ENCODE measurements at places on chromosomes 5 and 9.

GRCh38 chr9:134559013-134559412 is 82.6 kb upstream of the COL5A1 start:
- peak; percentile 51 for DNase-seq

- no peak for DNase-seq
Measured at GRCh38 chr5:137218896-137219295, 280.2 kb downstream of the SPOCK1 start.

- DNase-seq, result no peak
Measured at GRCh38 chr5:96149546-96149945, 187.9 kb upstream of the ELL2 start.

DNA sequence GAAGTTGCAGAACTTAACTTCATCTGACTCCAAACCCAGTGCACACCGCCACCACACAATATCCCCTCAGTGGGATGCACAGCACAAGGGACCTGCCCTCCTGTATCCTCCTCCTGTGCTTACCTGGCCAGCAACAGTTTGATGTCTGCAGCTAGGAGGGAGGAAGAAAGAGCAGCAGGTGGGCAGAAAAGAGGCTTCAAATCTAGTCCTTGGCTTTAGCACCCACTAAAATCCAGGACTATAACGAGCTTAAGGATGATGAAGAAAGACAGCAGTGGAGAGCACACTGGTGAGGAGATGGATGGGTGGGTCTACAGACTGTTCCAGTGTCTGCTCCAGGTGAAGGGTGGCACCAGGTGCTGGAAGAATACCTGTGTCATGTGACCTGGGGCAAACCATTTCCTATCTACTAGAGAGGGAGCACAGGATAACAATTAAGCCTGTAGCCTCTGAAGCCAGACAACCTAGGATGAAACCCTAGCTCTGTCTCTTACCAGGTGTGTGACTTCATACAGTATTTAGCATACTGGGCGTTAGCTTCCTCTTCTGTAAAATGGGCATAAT is 100.0 kb downstream of the SH3TC2 start:
- no peak for DNase-seq

DNA sequence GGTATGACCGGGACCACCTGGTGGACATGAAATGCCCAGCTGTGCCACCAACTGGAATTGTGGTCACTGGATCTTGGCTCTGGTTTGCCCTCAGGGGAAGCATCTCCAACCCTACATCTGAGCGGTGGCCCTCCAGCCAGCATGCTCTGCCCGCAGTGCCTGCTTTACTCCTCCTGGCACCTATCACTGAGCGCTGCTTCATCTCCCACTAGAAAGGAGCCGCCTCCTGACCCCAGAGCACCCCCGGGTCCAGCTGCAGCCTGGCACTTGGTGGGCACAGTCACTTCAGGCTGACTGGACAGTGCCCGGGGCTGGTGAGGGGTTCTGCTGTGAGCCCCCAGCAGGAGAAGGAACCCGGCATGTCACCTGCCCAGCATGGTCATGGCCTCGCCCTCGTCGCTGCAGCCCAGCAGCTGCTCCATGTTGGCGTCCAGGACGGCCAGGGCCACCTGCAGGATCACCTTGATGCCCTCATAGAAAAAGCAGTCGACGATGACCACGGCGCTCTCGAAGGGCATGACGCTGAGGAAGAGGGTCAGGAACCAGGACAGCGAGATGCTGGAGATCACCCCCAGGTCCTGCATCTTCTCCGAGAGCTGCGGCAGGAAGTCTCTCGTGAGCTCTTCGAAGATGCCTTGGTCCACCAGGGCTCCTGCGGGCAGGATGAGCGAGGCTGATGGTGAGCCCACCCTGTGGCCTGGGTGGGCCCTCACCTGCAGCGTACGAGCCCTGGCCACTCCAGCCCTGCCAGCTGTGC is 16.1 kb upstream of the MRNIP start:
- DNase-seq, result no peak

DNA sequence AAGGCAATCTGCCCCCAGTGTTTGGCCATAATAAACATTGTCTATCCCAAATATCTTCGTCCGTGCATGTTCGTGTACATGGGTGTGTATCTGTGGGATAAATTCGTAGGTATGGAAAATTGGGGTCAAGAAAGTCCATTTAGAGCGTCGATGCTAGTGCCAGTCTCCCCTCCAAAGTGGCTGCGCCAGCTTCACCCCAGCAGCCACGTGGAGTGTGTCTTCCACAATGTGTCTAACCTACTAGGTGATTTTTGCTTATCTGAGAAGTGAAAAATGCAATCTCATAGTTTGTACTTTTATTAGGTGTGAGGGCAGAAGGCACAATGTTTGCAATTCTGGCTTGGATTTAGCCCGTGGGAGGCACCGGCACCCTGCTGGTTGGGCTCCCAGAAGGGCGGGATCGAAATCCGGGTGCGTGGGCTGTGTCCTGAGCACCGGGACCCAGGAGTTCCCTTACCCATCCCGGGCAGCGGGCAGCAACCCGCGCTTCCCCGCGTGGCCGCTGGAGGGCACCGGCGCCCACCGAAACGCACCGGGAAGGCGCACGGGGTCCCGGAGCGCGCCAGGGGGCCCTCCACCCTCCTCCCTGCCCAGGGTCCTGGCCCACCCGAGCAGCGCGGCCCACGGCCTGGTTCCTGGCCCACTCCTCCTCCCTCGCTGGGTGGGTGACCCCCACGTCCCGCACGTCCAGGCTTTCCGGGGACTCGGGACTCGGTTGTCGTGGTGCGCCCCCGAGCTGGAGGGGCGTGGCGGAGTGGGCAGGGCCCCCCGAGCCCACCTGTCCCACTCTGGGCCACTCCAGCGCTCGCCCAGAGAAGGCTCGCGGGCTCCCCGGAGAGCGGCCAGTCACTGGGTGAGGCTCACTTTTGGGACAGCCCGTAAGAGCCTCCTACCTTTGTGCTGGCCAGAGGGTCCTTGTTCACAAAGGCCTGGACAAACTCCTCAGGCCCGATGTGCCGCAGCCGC is 55.4 kb upstream of the RNF130 start:
- peak; percentile 47 for DNase-seq

DNA sequence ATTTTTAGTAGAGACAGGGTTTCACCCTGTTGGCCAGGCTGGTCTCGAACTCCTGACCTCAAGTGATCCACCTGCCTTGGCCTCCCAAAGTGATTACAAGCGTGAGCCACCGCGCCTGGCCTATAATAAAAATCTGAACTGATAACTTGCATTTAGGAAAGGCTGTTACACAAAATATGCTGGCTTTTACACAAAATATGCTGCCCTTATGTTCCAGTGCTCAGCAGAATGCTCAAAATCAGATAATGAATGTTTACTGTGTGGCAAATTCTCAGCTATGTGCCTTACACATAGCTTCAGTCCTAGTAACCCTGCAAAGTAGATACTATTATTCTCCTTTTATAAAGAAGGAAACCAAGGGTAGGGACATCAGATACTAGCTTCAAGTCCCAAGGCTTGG is 141.3 kb upstream of the MSX2 start:
- DNase-seq, result no peak

- no peak for DNase-seq
Measured at GRCh38 chr9:114031037-114031630, 47.0 kb downstream of the AMBP start.

GRCh38 chr9:82598241-82599039 is 464.5 kb downstream of the RASEF start:
- no peak for DNase-seq

DNA sequence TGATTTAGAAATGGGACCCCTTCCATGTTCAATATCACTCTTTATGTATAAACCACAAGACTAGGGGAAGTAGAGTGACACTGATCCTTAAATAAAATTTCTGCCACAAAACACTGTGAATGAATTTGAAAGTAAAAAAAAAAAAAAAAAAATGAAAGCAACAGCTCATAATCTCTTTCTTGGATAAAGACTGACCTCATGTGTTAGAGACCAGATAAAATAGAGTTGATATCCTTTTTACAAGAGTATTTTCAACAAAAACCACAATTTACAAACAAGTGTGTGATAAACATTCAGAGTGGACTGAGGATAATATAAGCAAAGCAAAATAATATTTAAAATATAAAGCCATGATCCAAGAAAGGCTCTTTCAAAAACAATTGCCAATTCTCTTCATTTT is 180.2 kb downstream of the FBXL17 start:
- peak; percentile 29 for DNase-seq

DNA sequence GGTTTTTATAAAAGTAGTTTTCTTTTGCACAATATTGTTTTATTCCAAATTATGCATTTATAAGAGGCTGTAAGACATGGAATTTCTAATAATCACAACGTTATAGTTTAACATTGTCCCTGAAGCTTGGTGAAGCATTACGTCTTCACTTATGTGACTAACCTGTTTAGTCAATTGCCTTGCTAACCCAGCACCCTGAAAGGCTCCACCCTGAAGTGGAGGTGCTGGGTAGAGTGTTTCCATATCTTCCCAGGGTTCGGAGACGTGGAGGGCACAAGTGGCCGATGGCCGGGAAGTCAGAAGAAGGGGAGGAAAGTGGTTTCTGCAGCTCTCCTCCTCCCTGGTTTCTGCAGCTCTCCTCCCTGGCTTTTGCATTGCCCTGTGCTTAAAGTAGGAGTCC is 83.4 kb downstream of the TRIO start:
- no peak for DNase-seq

DNA sequence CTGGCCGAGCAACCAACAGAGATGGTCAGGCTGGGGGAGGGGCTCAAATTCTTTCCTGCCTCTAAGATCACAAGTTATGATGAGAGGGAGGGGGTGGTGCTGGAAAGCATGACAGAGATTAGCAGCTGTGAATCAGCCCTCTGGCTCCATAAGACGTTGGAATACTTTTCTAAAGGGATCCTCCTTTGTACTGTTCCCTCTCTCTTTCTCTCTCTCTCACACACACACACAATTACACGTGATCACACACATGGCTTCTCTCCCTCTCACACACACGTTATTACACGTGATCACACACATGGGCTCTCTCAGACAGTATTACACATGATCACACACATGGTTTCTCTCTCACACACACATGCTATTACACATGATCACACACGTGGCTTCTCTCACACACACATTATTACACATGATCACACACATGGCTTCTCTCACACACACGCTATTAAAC is at the start of gene SLC45A2:
Gene SLC45A2 (minus strand): TSS at position 23 of the 454 bp plus-strand sequence. CDS start 110 bp downstream, outside the sequence.
- no peak for DNase-seq

GRCh38 chr9:34372467-34373011 is 4.2 kb downstream of the MYORG start:
- no peak for DNase-seq

- no peak for DNase-seq
Measured at GRCh38 chr9:123725389-123725788, 204.5 kb downstream of the DENND1A start.

- DNase-seq, result no peak
Measured at GRCh38 chr5:78287833-78288232, 6.7 kb downstream of the AP3B1 start.

DNA sequence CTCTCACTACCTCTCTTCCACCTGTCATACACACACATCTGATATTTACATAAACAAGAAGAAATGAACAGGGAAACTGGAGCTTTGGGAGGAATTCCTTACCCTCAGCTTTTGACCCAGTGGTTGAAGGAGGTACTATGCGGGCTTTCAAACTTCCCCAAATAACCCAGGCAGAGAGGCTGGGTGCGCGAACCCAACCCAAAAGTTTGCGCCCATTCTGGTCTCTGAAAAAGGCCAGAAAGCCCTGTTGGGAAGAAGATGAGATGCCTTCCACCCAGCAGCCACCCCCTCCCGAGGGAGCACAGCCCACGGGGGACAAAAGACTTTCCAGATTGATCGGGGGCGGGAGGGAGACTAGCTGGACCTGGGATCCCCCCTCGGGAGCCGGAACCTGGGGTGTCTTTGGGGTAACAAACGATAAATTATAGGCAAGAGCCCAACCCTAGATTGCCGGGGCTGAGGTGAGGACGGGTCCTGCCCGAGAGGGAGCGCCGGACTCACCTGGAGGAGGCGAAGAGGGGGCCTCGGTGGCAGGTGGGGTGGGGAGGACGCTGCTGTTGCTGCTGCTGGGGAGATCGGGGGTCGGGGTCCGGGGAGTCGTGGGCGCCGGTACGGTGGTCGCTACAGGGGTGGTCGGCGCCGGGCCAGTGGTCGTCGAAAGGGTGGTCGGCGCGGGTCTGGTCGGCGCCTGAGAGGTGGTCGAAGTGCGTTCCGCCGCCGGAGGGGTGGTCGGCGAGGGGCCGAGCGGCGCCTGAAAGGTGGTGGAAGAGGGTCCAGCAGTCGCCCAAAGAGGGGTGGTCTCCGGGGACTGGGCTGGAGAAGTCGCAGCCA is 798 bp downstream of the MEGF9 start:
- DNase-seq, result peak; percentile 61

GRCh38 chr5:43225649-43226245 is 33.7 kb downstream of the NIM1K start:
- DNase-seq, result peak; percentile 11

- DNase-seq, result no peak
Measured at GRCh38 chr9:93245437-93245970, 61.6 kb downstream of the WNK2 start.

- no peak for DNase-seq
Measured at GRCh38 chr5:168755548-168756093, 176.5 kb upstream of the PANK3 start.
